ENCODE measurements at places on chromosomes 16 and 17.

GRCh38 chr17:80922580-80923160 is 69.0 kb upstream of the CHMP6 start:
- no peak for DNase-seq
- H3K4me1 ChIP-seq, result no peaks in the 10 kb centered on the region
- no peaks in the 10 kb centered on the region for H3K27me3 ChIP-seq
- no peak overlapping the region for H3K4me3 ChIP-seq

GRCh38 chr16:46862555-46863447 is 21.4 kb upstream of the GPT2 start:
- no peaks in the 10 kb centered on the region for H3K27me3 ChIP-seq
- peaks cover 48% of the 10 kb centered on the region for H3K4me1 ChIP-seq
- H3K36me3 ChIP-seq, result peaks cover 23% of the 10 kb centered on the region
- DNase-seq, result no peak
- H3K27ac ChIP-seq, result peak overlapping the region; percentile 34

- H3K4me3 ChIP-seq, result no peak overlapping the region
- DNase-seq, result no peak
- no peak overlapping the region for H3K27ac ChIP-seq
- H3K4me1 ChIP-seq, result peaks cover 22% of the 10 kb centered on the region
Observed at GRCh38 chr17:48556576-48557401, 11.9 kb upstream of the HOXB2 start.

- no peak overlapping the region for H3K4me3 ChIP-seq
- DNase-seq, result no peak
- no peaks in the 10 kb centered on the region for H3K27me3 ChIP-seq
- H3K4me1 ChIP-seq, result no peaks in the 10 kb centered on the region
- no peaks in the 10 kb centered on the region for H3K36me3 ChIP-seq
Observed at GRCh38 chr17:63335831-63336230, 110.3 kb downstream of the CYB561 start.

GRCh38 chr17:60577147-60577915 is 22.7 kb upstream of the PPM1D start:
- peaks cover 3% of the 10 kb centered on the region for H3K27me3 ChIP-seq
- H3K36me3 ChIP-seq, result no peaks in the 10 kb centered on the region
- peak overlapping the region; percentile 58 for H3K4me3 ChIP-seq
- no peak overlapping the region for H3K27ac ChIP-seq
- DNase-seq, result no peak
- H3K4me1 ChIP-seq, result peaks cover 7% of the 10 kb centered on the region

DNA sequence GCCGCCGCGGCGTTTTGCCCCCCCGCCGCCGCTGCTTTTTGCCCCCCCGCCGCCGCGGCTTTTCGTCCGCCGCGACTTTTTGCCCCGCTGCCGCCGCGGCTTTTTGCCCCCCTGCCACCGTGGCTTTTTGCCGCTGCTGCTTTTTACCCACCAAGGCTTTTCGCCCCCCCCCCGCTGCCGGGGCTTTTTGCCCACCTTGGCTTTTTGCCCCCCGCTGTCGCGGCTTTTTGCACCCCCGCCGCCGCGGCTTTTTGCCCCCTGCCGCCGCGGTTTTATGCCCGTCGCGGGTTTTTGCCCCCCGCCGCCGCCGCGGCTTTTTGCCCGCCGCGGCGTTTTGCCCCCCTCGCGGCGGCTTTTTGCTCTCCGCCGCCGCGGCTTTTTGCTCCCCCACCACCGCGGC is 1343.0 kb downstream of the TP53TG3F start:
- H3K27ac ChIP-seq, result no peak overlapping the region
- H3K36me3 ChIP-seq, result no peaks in the 10 kb centered on the region
- no peaks in the 10 kb centered on the region for H3K27me3 ChIP-seq
- H3K4me1 ChIP-seq, result no peaks in the 10 kb centered on the region
- H3K4me3 ChIP-seq, result no peak overlapping the region

GRCh38 chr17:13729466-13730134 is 127.9 kb upstream of the HS3ST3A1 start:
- H3K4me1 ChIP-seq, result no peaks in the 10 kb centered on the region
- H3K4me3 ChIP-seq, result no peak overlapping the region
- H3K36me3 ChIP-seq, result no peaks in the 10 kb centered on the region
- peaks cover 2% of the 10 kb centered on the region for H3K27me3 ChIP-seq
- DNase-seq, result no peak

- H3K27ac ChIP-seq, result peak overlapping the region; percentile 48
- peaks cover 39% of the 10 kb centered on the region for H3K36me3 ChIP-seq
- H3K4me3 ChIP-seq, result peak overlapping the region; percentile 70
Observed at GRCh38 chr16:4064950-4065352, 51.3 kb downstream of the ADCY9 start.

GRCh38 chr16:12061336-12062055 is 85.0 kb downstream of the SNX29 start:
- H3K4me3 ChIP-seq, result no peak overlapping the region
- no peaks in the 10 kb centered on the region for H3K36me3 ChIP-seq
- H3K27me3 ChIP-seq, result no peaks in the 10 kb centered on the region
- H3K4me1 ChIP-seq, result peaks cover 4% of the 10 kb centered on the region
- no peak for DNase-seq

GRCh38 chr17:79608624-79608959 is 2.3 kb downstream of the RBFOX3 start:
- H3K27me3 ChIP-seq, result peaks cover 34% of the 10 kb centered on the region
- H3K4me3 ChIP-seq, result no peak overlapping the region
- H3K4me1 ChIP-seq, result no peaks in the 10 kb centered on the region
- H3K27ac ChIP-seq, result no peak overlapping the region

DNA sequence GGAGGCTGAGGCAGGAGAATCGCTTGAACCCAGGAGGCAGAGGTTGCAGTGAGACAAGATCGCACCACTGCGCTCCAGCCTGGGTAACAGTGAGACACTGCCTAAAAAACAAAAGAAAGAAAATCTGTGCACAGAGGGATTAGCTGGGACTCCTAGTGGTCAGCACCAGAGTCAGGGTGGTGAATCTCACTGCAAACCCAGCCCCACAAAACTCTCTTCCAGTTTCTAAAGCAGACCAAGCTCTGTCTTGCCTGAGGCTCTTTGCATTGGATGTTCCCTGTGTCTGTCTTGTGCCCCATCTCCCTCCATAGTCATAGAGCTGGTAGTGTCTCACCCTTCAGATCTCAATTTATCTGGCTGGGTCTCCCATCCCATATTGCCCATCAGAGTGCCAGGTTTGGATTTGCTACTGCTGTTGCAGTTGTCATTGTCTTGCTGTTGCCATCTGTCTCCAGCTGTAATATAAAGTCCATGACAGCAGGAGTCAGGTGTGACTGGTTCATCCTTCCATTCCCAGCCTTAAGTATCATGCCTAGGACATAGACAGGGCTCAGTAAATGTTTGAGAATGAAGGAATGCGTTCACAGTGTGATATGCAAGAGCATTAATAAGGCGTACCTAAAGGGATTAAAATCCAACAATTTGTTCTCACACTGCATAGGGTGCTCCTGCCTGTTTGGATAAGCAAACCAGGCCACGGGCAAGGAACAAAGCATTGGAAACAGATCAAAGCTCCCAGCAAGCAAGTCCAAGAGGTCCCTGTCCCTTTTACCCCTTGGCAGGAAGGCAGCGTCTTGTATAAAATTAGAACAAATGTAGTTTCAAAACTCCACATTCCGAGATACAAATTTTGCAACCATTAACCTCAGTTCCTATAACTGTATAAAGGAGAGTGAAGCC is 614.6 kb upstream of the CDH5 start:
- H3K36me3 ChIP-seq, result no peaks in the 10 kb centered on the region
- H3K4me3 ChIP-seq, result no peak overlapping the region
- no peaks in the 10 kb centered on the region for H3K27me3 ChIP-seq
- no peaks in the 10 kb centered on the region for H3K4me1 ChIP-seq

GRCh38 chr17:63278728-63279442 is 167.2 kb downstream of the CYB561 start:
- no peak for DNase-seq
- no peak overlapping the region for H3K4me3 ChIP-seq
- no peaks in the 10 kb centered on the region for H3K36me3 ChIP-seq
- peaks cover 12% of the 10 kb centered on the region for H3K4me1 ChIP-seq

DNA sequence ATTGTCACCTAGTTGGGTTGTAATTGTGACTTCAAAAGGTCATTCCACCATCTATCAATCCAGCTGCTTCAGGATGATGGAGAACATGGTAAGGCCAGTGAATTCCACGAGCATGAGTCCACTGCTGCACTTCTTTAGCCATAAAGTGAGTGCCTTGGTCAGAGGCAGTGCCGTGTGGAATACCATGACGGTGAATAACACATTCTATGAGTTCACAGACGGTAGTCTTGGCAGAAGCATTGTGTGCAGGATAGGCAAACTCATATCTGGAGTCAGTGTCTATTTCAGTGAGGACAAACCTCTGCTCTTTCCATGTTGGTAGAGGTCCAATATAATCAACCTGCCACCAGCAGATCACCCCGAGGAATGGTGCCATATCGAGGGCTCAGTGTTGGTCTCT is 650.9 kb downstream of the KCNJ2 start:
- no peaks in the 10 kb centered on the region for H3K27me3 ChIP-seq
- no peak overlapping the region for H3K4me3 ChIP-seq
- no peaks in the 10 kb centered on the region for H3K36me3 ChIP-seq

DNA sequence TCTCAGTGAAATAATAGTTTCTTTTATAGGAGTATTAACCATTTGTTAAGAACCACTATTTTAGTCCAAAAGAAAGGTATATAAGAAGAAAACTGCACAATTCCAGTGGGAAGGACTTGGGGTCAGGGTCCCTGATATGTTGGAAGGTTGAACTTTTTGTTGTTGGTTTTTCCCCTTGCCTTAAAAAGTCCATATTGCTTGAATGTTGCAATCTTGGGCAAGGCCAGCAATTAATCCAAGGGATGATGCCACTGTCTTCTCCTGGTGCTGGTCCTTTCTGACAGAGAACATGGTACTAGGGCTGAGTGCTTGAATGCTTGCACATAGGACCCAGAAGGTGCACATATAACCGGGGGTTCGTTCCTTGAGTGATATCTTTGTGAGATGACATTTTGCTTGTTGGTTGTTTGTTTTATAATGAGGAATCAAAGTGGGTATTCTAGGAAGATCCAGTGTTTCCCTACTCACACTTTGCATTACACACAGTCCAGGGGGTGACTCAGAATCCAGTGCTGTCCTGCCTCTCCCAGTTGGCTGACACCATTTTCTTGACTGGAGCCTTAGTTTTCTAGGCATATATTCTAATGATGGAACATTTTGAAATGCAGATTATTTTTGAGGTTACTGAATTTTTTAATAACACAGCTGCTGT is 54.9 kb downstream of the SIAH1 start:
- H3K36me3 ChIP-seq, result peaks cover 18% of the 10 kb centered on the region
- no peaks in the 10 kb centered on the region for H3K27me3 ChIP-seq
- DNase-seq, result no peak
- H3K27ac ChIP-seq, result no peak overlapping the region

DNA sequence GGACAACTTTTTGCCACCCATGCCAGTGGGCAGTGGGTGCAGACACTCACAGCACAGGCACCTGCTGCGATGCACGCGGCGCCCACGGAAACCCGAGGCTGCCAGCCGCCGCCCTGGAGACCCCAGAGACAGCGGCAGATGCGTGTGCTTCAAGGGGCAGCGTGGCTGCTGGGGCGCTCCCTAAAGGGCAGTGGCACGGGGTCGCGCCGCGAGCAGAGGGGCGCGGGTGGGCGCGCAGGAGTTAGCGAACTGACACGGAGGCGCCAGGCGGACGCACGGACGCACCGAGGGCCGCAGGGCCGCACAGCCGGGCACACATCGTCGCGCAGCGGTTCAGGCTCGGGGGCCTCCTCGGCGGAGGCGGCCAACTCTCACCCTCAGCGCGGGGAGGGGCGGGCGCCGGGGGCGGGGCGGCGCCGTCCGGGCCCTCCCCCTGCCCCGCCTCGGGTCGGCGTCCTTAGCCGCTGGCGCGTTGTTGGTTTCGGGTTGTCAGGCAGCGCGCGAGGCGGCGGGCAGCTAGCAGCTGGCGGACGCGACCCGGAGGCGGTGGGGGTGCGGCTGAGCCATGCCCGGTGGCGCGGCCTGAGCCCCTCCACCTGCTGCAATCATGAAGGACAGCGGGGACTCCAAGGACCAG is at the start of gene KIF19:
Gene KIF19 (plus strand): TSS at position 484 of the 637 bp plus-strand sequence. CDS start 124 bp downstream, at position 608.
- peaks cover 28% of the 10 kb centered on the region for H3K27me3 ChIP-seq
- peaks cover 41% of the 10 kb centered on the region for H3K4me1 ChIP-seq

DNA sequence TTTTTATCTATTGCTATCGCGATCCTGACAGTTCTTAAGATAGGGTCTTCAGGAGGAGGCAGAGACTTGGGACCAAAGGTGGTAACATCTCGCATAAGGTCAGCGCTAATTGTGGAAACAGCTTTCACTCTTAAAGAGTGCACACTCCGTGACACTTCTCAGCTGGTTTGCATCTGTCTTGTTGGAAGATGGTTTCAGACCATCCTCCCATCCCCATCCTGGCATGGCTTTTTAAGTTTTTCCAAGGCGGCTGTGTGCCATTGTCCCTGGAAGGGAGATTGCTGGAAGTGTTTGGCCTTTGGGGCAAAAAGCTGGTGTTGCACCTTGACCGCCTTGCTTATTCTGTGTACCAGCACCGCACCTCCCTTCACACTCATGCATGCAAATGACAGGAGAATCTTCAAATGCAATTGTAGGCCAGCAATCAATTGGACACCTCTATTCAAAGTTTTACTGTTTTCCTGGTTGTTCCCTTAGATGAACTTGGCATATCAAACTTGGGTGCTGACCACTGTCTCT is 1.5 kb downstream of the SOCS7 start:
- peaks cover 36% of the 10 kb centered on the region for H3K4me1 ChIP-seq
- no peak for DNase-seq
- H3K36me3 ChIP-seq, result no peaks in the 10 kb centered on the region
- H3K27me3 ChIP-seq, result no peaks in the 10 kb centered on the region

Measured in activated CD4-positive, alpha-beta memory T cell treated with anti-CD3 and anti-CD28 coated beads, Interleukin-2, amount 10 ng/mL, durations not matched to agents 7 days and 5 days (primary cell).